ENCODE measurements at places on chromosomes 7 and 10. TPM values are rescaled to one million over a fixed set of nuclear protein-coding genes. Genes with fewer than 3 reads are reported as not detected.

Gene CTAGE8
- total RNA-seq, result not detected

GRCh38 chr7:151559557-151560183 lies 40.0 kb upstream of the RHEB start:
- DNase-seq, result no peak

Gene CUZD1
- total RNA-seq, result 16.7 TPM

Gene ATG9B
- total RNA-seq, result 0.11 TPM

All from myocyte (in vitro differentiated cells).